Endothelial cell (in vitro differentiated cells): ENCODE measurements at places on chromosomes 3 and 15.
A peak's percentile ranks its signal among the peaks of the same experiment; 100 is the strongest.

GRCh38 chr15:67905628-67906027 is 65.8 kb upstream of the RNU6-1 start:
- no peak for DNase-seq

- DNase-seq, result no peak
Measured at GRCh38 chr3:176950743-176951142, 246.5 kb downstream of the TBL1XR1 start.

GRCh38 chr3:134801204-134801958 is 6.3 kb downstream of the EPHB1 start:
- DNase-seq, result no peak

DNA sequence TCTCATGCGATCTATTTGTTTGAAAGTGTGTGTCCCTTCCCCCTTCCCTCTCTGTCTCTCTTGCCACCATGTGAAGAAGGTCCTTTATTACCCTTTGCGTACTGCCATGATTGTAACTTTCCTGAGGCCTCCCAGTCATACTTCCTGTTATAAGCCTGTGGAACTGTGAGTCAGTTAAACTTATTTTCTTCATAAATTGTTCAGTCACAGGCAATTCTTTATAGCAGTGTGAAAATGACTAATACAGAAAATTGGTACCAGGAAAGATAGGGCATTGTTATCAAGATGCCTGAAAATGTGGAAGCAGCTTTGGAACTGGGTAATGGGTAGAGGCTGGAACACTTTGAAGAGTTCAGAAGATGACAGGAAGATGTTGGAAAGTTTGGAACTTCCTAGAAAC is 743.7 kb upstream of the NECTIN3 start:
- no peak for DNase-seq

GRCh38 chr3:104785947-104786346 is 580.8 kb upstream of the ALCAM start:
- DNase-seq, result no peak

DNA sequence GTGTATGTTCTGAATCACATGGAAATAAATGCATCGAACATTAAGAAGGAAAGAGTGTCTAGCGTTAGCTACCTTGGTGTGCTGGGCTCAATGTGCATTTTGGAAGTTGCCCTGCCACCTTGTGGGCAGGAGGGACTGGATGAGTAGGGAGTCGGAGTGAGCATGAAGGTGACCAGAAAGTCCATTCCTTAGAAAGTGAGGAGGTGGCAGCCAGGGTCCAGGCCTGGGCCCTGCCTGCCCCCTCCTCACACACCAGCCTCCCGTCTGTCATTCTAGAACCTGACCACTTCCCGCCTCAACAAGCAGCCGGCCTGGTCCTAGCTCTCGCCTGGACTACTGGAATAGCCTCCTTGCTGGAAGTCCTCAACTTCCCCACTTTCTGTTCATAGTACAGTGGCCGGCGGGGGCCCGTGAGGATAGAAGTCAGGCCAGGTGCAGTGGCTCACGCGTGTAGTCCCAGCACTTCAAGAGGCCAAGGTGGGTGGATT is 10.2 kb upstream of the GATA2 start:
- DNase-seq, result no peak

DNA sequence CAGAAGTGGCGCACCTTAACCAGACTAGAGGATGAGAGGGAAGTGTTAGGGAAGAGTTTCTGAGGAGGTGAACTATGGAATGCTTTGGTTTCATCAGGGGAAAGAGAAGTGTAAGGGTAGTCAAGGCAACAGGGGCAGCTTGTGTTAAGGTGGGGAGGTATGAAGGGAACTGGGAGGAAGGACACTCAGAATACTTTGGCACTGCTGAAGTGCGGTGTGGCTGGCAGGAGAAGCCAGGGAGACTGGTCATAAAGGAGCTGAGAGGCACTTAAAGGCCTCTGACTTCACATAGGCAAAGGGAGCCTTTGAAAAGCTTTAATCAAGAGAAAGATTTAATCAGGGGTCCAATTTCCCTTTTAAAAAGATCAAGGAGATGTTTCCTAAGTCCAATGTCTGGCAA is 129.0 kb downstream of the ERC2 start:
- DNase-seq, result no peak

- no peak for DNase-seq
Measured at GRCh38 chr3:196281962-196282361, 5.6 kb downstream of the PCYT1A start.

- DNase-seq, result no peak
Measured at GRCh38 chr3:64163755-64164148, 61.5 kb downstream of the PRICKLE2 start.

- no peak for DNase-seq
Measured at GRCh38 chr3:170767576-170767941, 102.4 kb downstream of the RPL22L1 start.

DNA sequence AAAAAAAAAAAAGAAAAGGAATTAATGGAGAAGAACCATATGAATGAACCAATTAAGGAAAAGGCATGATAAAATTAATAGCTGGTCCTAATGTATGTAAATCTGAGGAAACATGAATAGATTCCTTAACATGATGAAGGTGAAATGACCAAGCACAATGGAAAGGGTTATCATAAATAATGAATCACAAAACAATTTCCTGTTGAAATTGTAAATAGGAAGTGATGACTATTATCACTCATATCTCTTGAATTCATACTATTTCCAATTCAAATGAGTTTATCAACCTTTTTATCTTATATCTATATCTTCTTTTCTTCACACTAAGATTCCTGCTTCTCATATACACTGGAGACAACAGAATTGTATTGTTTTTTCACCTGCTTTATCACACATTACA is 32.0 kb downstream of the AADACL2 start:
- no peak for DNase-seq

DNA sequence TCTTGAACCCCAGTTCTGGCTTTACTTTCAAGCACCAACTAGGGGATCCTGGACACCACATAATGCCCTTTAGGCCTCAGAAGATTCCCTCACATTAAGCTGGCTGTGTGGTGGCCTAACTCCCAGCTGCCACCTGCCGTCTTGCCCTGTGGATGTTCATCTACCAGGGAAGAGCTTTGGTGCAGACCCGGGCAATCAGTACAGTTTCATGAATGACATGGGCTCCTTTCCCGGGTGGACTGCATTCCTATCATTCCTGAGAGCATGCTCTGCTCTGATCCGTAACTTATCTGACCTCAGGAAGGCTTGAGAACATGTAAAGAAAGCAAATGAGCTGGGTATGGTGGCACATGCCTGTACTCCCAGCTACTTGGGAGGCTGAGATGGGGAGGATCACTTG is 50.0 kb upstream of the GSK3B start:
- DNase-seq, result no peak

DNA sequence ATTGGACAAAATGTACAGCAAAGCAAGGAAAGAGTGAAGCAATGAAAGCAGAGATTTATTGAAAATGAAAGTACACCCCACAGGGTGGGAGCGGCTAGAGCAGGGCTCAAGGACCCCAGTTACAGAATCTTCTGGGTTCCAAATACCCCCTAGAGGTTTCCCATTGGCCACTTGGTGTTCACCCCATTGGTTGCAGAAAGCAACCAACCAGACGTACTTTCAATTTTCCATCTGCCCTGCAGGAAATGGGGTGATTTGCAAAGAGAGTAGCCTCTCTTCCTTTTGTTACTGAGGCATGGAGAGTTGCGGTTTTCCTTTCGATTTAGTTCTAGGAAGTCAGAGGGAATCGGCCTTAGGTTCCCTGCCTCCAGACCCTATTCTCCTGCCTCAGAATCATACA is 2.4 kb downstream of the PML start:
- peak; percentile 30 for DNase-seq

- DNase-seq, result peak; percentile 85
Measured at GRCh38 chr15:68924866-68925560, 5.3 kb upstream of the SPESP1 start.

- DNase-seq, result no peak
Measured at GRCh38 chr3:46202535-46202934, 5.6 kb downstream of the CCR1 start.

DNA sequence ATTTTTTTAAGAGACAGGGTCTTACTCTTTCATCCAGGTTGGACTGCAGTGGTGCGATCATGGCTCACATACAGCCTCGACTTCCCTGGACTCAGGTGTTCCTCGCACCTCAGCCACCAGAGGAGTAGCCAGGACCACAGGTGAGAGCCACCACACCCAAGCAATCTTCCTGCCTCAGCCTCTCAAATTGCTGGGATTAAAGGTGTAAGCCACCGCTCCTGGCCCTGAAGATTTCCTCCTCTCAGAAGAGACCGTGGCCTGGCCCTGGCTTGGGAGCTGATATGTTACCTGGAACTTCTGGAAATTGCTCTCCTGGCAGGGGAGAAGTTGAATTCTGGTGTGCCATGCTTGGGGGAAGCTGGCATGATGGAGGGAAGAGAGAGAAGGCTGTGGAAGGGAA is 36.2 kb downstream of the PPCDC start:
- no peak for DNase-seq

- DNase-seq, result no peak
Measured at GRCh38 chr3:105835606-105836005, 33.2 kb downstream of the CBLB start.

DNA sequence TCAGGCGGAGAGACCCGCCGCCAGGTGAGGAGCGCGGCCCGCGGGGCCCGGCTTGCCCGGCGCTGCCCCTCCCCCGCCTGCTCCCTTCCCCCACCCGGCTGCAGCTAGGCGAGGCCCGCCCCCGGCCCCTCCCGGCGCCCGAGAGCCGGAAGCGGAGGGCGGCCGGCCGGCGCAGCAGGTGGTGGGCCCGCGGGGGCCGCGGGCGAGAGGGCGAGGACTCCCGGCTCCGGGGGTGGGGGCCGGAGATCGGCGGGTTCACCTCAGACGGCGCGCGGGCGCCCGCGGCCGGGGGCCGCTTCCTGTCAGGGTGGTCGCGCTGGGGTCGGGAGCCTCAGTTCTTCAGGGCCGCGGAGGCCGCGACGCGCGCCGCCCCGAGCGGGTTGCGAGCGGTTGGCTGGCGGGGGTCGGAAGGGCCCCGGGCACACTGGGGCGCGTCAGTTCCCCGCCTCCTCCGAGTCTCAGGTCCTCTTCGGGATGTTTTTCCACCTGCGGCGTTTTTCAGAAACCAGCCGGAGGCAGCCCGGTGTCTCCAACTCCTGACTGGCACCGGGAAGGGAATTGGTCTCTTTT is 395 bp downstream of the ZFAND6 start:
- peak; percentile 75 for DNase-seq

DNA sequence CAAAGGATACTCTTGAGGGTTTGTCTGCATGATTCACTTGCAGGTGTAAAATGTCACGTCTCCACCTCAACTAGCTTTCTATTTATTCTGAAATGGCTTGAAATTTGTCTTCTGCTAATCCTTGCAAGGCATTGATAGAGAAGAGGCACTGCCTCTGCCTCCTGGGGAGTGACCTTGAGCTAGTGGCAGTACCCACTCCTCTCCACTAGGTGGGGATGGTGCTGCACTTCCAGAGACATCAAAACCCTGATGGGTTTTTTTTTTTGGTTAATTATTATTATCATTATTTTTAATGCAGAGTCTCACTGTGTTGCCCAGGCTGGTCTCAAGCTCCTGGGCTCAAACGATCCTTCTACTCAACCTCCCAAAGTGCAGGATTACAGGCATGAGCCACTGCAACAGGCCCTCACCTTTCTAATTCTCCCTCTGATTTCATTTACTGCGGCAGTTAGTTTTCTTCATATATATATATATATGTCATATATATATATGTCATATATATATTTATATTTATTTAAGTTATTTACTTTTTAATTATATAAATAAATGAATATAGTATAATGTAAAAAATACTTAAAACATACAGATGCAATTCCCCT is 117.6 kb upstream of the EIF1B start:
- peak; percentile 70 for DNase-seq

DNA sequence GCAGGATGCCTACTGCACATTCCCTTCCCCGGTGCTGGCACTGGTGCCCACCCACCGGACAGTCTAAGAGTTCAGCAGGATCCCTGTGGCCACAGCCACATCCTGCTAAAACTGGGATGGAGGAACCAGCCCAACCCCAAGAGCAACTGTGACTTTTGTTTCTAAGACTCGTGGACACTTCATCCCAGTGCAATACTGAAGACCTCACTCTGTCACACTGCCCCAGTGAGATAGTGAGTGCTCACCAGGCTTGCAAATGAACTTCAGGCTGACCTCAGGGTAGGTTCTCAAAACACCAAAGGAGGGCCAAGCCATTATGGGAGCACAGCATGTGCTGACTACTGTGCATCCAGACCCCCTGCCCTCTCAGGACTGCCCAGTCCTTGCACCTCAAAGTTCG is 46.7 kb upstream of the MTMR14 start:
- no peak for DNase-seq

- no peak for DNase-seq
Measured at GRCh38 chr15:35833581-35833980, 287.6 kb upstream of the DPH6 start.

- DNase-seq, result no peak
Measured at GRCh38 chr3:177414093-177414492, 216.8 kb upstream of the TBL1XR1 start.

DNA sequence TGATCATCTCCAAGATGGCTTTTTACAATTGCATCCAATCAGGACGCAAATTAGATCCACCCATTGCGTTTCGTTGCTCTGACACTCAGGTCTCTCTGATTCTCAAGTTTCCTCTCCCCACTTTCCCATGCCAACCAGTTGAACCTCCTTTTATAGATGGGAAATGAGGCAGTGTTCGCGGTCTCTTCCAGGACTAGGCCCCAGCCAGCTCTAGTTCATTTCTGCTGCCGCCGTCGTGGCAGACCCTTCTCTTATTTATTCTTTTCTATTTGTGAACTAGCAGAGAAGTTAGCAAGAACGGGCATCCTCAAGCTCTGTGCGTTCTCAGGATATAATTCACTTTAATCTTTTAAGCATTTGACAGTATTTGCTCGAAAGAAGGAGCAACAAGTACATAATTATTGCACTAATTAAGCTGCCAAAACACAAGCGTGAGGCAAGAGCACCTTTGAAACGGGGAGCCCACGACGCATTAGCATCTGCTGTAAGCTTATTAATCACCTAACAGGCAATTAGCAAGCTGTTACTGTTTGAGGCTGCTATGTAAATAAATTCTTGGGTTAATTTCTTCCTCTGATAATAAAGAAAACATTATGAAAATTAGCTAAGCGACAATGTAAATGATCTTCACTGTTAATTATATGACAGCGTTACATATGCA is 246.4 kb upstream of the TLE3 start:
- DNase-seq, result no peak

GRCh38 chr3:197555281-197556261 is at the start of gene BDH1:
TSS of gene BDH1 (minus strand) at chr3:197555968. CDS start at chr3:197546443, 9,525 bp downstream.
- peak; percentile 42 for DNase-seq

DNA sequence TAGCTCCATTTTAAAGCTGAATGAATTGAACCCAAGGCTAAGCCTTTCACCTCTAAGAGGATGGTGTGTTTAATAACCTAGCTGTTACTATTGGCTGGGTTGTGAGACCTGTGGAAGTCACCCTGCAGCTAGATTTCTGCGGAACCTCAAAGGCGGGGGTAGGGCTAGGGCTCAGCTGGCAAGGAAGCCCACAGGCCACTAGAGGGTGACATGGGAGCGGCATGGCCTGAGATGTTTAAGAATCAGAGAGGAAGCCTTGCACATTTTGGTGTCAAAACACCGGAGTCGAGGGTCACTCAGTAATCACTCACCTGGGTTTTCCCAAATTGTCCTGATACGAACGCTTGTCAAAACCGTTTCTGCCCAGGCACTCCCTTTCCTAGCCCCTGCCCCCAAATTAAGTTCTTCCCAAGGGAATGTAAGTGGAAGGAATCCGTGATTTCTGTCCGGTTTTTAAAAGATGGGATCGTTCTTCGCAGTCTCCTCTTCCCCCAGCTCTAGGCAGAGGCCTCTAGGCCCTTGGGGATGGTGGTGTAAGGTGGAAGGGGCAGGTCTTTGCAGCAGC is 3.8 kb upstream of the ACAD9 start:
- peak; percentile 55 for DNase-seq

- DNase-seq, result no peak
Measured at GRCh38 chr3:13408890-13409289, 11.2 kb downstream of the NUP210 start.

GRCh38 chr3:16109929-16110328 is 64.6 kb upstream of the GALNT15 start:
- DNase-seq, result no peak
